ENCODE measurements at places on chromosomes 4 and X.

GRCh38 chr4:110372485-110372884 lies 103.5 kb upstream of the ENPEP start:
- DNase-seq = no peak

DNA sequence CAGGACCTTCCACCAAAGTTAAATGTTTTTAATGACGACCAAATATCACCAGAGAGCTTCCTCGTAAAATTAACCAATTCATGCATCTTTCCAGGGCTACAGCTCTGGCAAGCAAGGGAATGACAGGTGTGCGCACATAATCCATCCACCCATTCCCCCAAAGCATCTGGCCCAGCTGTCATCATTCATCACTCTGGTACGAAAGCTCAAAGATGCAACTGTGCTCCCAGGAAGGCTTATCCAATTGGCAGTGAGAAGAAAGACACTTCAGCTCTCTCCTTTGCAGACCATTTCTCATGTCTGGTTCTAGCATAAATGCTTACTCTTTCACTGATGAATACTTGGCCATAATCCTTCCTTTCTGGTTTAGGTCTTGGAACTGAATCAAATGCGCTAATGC lies 139.2 kb downstream of the NSUN7 start:
- no peak for DNase-seq

- no peak for DNase-seq
Observed at GRCh38 chrX:8946563-8946962, 87.4 kb downstream of the FAM9B start.

GRCh38 chr4:37138019-37138653 lies 106.4 kb upstream of the NWD2 start:
- DNase-seq = no peak

- no peak for DNase-seq
Observed at GRCh38 chr4:3317011-3317655, 24.3 kb downstream of the RGS12 start.

Data from activated T-cell treated with anti-CD3 and anti-CD28 coated beads, Interleukin-2, amount 50 U/mL, for 4 hours (primary cell).